Left colon (tissue), 2 donors: ENCODE measurements at places on chromosomes 1 and 21. TPM values are rescaled to one million over a fixed set of nuclear protein-coding genes. Genes with fewer than 3 reads are reported as not detected.

Gene CA6
- not detected for total RNA-seq

DNA sequence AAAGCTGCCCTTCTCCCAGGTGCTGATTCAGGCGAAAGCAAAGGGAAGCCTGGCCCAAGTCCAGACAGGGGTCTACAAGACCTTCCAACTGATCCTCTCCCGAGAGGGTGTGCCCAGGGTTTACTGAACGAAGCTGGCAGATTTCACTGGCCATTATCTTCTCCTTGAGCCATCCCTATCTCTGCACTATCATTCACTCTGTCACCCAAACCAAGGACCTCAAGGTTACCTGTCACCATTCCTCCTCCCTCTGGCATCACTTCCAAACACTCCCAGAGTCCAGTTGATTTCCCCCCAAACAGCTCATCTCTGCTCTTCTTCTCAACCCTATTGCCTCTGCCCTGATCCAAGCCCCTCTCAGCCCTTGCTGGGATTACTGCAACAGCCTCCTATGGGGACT, 4.9 kb downstream of the STK40 start:
- no peak for DNase-seq

Gene GSTM1
- total RNA-seq: not detected

- DNase-seq: no peak
Observed at GRCh38 chr1:211472724-211473123, 19.2 kb downstream of the RD3 start.

DNA sequence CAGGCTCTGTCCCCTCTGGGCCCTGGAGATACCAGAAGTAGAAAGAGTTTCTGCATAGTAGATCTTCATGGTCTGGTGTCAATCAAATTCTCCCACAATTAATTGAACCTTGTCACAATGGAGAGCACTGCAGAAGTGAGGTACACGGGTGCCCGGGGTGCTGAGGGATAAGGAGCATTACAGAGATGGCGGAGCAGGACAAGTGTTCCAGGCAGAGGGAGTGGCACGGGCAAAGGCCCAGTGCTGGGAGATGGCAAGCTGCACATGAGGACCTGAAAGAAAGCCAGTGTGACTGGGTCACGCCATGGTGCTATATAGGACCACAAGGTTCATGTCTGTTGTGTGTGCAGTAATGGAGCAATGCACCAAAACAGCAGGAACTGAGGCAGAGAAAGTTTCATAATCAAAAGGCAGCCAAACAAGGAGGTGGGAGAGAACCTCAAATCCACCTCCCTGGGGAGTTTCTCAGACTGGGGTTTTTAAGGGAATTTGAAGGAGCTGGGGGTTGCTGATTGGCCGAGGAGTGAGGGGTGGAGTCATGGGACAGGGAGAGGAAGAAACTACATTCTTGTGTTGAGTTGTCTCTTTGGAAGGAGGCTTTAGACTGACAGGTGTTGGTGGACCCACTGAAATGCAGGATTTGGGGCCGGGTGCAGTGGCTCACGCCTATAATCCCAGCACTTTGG, 27.7 kb downstream of the ACOT11 start:
- DNase-seq: no peak

- DNase-seq: peak; percentile 96
Observed at GRCh38 chr1:31715087-31715872, 11.5 kb upstream of the COL16A1 start.

Gene PPP1R8
- total RNA-seq: 31.8 TPM
